ENCODE measurements at places on chromosomes 7 and 10.

DNA sequence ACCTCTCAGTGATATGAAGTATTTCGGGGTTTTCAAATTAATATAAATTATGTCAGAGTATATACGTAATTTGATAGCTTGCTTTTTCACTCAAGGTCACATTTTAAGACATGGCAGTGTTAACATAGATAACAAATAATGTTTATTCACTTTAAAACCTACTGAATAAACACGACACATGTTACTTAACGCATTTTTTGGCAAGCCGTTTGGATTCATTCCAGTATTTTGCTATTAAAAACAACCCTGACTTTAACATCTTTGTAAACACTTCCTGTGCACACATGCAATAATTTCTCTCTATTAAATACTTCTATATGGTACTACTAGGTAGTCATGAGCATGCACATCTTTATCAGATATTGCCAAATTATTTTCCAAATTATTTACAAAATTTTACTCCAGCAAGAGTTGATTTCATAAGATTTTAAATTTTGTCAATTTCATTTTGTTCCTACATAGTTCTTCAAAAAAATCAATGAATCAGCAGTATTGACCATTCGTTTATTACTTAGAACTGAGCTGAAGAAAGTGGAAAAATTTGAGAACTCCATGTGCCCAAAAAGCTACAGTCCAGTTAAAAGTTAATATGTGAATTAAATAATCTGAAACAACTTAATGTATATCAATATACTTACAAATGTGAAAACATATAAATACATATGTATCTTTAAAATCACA, 26.8 kb upstream of the THSD7A start:
- no peak for DNase-seq
- H3K4me1 ChIP-seq, result no peaks in the 10 kb centered on the region
- no peak overlapping the region for H3K27ac ChIP-seq
- no peaks in the 10 kb centered on the region for H3K36me3 ChIP-seq
- H3K27me3 ChIP-seq, result no peaks in the 10 kb centered on the region

DNA sequence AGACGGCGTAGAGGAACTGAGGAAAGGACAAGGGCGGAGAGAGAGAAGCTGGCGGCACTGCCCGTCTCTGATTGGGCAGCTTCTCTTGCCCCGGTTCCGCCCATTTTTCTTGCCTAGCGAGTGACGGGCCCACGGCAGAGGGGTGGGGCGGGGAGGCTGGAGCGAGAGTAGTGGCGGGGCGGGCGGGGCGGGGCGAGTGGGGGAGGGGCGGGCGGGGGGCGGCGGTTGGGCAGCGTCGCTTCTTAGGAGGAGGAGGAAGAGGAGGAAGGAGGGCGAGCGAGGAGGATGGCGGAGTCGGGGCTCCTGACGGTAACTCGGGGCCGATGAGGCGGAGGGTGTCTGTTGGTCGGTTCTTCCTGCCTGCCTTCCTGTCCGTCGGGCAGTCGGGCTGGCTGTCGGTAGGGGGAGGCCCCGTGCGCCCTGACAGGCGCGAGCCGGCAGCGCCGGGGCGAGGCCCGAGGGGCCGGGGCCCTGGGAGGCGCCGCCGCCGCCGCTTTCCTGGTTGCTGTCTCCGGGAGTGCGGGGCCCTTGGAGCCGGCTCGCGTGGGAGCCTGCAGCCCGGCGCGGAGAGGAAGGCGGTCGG, at the start of gene SHOC2:
TSS of gene SHOC2 (plus strand) at position 256 of the 583 bp plus-strand sequence. CDS start 44,755 bp downstream, outside the sequence.
- peak; percentile 76 for DNase-seq
- H3K4me3 ChIP-seq, result peak within 1 kb of the TSS; percentile 84
- H3K4me1 ChIP-seq, result peaks cover 6% of the 10 kb centered on the region

DNA sequence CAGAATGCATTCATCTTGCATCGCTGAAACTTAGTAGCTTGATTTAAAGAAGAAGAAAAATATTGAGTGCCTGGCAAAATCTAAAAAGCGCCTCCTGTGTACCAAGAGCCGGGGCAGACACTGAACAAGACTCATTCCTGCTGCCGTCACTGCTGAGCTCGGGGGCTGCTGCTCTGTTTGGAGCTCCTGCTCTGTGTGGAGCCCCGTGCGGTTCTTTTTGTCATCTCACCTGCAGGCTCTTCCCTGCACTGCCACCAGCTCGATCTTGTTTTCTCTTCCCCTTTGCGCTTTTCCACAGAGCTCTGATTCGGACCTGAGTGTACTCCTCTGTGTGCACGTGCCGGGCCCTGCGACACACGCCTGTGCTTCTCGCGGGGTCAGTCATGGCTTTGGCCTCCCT, 462.1 kb upstream of the DPP6 start:
- H3K4me1 ChIP-seq, result no peaks in the 10 kb centered on the region
- no peaks in the 10 kb centered on the region for H3K36me3 ChIP-seq
- no peak overlapping the region for H3K27ac ChIP-seq
- DNase-seq, result no peak
- no peak overlapping the region for H3K4me3 ChIP-seq

DNA sequence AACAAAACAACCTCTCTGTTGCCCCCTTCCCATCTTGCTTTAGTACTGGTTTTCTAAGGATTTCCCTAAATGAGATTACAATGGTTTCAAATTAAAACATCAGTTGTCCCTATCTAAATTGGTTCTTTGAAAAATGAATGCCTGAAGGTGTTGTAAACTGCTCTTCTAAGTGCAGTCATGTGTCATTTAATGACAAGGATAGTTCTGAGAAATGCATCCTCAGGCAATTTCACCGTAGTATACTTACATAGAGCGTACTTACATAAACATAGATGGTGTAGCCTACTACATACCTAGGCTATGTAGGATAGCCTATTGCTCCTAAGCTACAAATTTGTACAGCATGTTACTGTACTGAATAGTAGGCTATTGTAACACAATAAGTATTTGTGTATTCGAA, 278.1 kb downstream of the MAGI2 start:
- no peak for DNase-seq
- no peaks in the 10 kb centered on the region for H3K36me3 ChIP-seq
- H3K27me3 ChIP-seq, result no peaks in the 10 kb centered on the region
- H3K4me3 ChIP-seq, result no peak overlapping the region

GRCh38 chr10:80252296-80252887, 37.1 kb downstream of the MAT1A start:
- H3K27ac ChIP-seq, result peak overlapping the region; percentile 86
- no peak overlapping the region for H3K4me3 ChIP-seq
- DNase-seq, result peak; percentile 100
- no peaks in the 10 kb centered on the region for H3K27me3 ChIP-seq

GRCh38 chr10:4941540-4942330, 21.5 kb upstream of the AKR1C1 start:
- H3K27me3 ChIP-seq, result no peaks in the 10 kb centered on the region
- no peak overlapping the region for H3K4me3 ChIP-seq
- H3K4me1 ChIP-seq, result peaks cover 18% of the 10 kb centered on the region

DNA sequence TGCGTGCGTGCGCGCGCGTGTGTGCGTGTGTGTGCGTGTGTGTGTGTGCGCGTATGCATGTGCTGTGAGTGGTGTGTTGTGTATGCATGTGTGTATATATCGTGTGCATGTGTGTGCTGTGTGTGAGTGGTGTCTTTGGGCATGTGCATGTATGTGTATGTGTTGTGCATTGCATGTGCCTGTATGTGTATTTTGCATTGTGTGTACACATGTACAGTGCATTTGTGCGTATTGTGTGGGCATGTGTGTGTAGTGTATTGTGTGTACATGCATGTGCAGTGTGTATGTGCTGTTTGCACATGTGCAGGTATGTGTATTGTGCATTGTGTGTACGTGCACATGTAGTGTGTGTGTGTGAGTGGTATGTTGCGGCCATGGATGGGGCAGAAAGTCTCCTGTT, 6.0 kb upstream of the DPYSL4 start:
- H3K27ac ChIP-seq, result no peak overlapping the region
- H3K4me1 ChIP-seq, result no peaks in the 10 kb centered on the region
- no peak overlapping the region for H3K4me3 ChIP-seq
- DNase-seq, result no peak

DNA sequence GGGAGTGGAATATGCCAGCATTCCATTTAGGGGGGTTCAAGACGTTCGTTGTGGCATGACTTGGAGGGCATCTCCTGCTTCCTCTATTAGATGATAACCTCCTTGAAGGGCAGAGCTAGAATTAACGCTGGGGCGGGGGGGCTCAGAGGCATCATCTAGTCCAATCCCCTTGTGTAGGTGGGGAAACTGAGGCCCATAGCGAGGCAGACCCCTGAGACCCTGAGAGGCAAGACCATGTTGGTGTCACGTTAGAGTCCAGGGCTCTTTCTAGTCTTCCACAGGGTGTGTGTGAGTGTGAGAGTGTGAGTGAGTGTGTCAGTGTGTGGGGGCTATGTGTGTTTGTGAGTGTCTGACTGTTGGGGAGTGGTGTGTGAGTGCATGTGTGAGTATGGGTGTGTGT, 29.3 kb upstream of the NUB1 start:
- H3K36me3 ChIP-seq, result no peaks in the 10 kb centered on the region
- H3K27ac ChIP-seq, result no peak overlapping the region
- H3K4me1 ChIP-seq, result no peaks in the 10 kb centered on the region
- no peaks in the 10 kb centered on the region for H3K27me3 ChIP-seq

All from SJCRH30 (cell line).